GM18507 (cell line): ENCODE measurements at places on chromosomes 16 and 17.

GRCh38 chr16:84735849-84736586 is 36.2 kb downstream of the USP10 start:
- DNase-seq = no peak

DNA sequence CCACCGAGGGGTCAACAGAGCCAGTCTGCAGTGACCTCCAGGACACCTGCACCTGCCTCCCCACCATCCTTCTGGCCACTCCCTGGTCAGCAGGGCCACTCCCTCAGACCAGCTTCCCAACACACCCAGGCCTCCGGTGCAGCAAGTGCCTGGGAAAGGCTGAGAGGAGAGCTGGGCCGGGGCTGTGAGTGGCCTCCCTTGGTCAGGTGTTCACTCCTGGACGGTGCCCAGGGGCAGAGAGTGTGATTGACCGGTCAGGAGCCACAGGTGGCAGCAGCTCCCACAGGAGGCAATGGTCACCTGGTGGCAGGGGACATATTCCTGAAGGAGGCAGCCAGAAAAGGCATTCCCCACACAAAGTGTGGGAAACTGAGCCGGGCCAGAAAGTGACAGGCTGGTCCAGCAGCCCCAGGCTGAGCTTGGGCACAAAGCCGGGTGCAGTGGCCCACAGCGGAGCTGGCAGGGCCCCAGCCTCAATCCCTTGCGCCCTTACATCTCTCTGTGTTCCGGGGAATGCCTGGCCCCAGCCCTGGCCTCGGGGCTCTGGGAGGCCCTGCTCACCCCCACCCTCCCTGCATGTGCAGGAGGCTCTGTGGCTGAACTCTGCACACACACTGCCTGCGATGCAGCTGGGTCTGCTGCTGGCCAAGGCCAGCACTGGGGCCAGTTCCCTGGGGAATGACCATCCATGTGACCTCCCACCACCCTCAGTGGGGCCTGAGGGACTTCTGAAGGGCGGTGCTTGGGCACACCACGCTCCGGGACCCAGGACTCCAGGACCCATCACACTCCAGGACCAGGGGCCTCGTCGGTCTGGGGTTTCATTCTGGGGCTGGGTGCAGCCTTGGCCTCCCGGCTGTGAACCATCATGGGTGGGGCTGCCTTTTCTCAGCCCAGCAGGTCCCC is 1.2 kb upstream of the C17orf99 start:
- DNase-seq = no peak

GRCh38 chr17:27873746-27874145 is 19.4 kb downstream of the LYRM9 start:
- DNase-seq = no peak

DNA sequence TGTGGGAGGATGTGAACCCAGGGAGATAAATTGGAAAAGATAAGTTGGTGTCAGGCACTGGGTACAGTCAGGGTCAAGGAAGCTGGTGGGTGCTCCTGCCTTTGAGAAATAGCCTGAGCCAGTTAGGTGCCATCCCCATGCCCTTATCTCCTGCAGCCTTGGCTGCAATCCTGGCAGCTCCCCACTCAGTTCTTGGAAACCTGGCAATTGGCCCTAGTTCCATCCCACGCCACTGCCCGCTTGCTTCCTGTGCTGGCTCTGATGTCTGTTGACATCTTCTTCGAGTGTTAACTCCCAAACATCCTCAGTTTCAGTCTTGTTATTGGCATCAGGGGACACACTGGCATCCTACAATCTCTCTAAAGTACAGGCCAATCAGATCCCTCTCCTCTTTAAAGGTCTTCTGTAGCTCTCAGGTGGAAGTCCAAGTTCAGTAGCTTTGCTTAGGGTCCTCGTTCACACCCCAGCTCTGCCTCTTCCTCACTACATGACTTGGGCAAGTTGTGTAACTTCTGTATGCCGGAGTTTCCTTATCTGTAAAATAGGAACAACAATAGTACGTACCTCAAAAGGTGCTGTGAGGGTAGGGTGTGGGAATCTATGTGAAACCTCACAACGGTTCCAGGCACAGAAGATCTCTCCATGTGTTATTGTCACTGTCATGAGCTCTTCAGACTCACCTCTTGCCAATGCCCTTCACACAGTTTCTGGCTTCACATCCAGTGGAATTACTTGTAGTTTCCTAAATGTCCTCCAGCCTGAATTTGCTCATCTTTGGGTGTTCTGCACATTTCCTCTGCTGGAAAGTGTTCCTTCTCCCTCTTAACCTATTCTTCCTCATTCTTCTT is 13.5 kb upstream of the PRKAR1A start:
- DNase-seq = no peak
